RCC 7860 (cell line): ENCODE measurements at places on chromosomes 11 and 22.

DNA sequence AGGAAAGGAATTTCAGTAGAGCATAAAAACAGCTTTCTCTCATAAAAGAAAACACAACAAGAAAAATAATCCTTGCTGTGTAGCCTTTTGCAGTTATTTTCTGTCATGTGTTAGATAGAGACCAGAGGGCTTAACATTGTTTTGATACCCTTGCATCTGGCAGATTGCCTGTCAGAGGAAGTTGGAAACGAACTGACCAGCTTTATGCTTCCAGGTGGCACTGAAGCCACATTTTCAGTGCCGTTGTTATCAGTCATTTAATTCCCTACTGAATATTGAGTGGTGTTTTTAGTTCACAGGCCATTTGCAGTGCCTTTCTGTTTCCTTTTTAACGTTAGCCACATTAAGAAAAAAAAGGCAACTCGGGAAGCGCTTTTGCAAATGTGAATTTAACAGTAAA, 21.5 kb upstream of the RAG2 start:
- DNase-seq, result no peak

DNA sequence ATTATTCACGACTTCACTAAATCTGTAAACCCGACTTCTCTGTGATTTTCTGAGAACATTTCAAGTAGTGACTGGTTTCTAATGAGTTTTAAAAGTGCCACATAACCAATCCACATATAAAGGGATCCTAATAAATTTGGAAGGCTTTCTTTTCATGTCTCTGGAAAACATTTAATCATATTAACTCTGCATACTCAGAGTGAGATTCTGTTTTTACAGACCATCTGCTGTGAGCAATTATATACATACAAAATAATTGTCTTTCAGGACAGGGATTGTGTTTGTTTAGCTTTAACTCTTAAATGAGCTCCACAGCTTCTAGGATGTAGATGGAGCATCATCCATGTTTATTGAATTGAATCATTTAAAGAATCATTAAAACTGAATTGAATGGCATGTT, 65.1 kb downstream of the PRMT3 start:
- DNase-seq, result no peak

- DNase-seq, result no peak
Measured at GRCh38 chr22:23073526-23074229, 3.4 kb downstream of the GNAZ start.

- DNase-seq, result no peak
Measured at GRCh38 chr11:43239791-43240190, 72.0 kb upstream of the API5 start.

- no peak for DNase-seq
Measured at GRCh38 chr11:68116974-68117373, 4.2 kb downstream of the CHKA start.

- no peak for DNase-seq
Measured at GRCh38 chr11:76086743-76087635, 119.3 kb downstream of the WNT11 start.

DNA sequence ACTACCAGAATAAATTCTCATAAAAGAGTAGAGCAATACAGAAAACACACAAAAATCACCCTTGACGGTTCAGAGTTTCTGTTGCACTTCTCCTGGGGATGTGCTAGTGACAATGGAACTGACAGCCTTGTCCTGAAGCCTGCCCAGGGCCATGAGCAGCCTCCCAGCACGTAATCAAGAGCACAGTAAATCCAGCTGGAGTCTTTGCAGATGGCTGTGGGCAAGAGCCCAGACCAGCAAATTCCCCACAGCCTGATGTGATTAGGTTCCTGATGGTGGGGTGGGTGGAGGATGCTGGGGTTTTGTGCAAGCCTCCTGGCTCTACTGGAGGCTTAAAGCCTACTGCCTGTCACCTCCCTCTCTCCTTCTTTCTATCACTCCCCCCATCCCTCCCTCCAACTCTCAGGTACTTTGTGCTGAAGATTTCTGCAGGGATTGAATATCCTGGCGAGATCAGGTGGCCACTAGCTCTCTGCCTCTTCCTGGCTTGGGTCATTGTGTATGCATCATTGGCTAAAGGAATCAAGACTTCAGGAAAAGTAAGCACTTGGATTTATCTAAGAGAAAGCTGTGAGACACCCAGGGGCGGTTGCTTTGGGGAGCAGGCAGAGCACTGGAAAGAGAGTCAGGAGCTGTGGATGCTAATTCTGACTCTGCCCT, 18.1 kb downstream of the SLC6A5 start:
- DNase-seq, result no peak
